ENCODE measurements at places on chromosomes 12 and 14. TPM values are rescaled to one million over a fixed set of nuclear protein-coding genes. Genes with fewer than 3 reads are reported as not detected.

FGF6 gene
- not detected for total RNA-seq

C12orf43 gene
- 20.6 TPM for total RNA-seq

CHMP4A gene
- 50.4 TPM for total RNA-seq

WNT1 gene
- total RNA-seq: not detected

LAG3 gene
- 0.08 TPM for total RNA-seq

BLOC1S1 gene
- 88.8 TPM for total RNA-seq

AMDHD1 gene
- total RNA-seq: 0.39 TPM

TPH2 gene
- not detected for total RNA-seq

KCNA5 gene
- not detected for total RNA-seq

LYZ gene
- total RNA-seq: not detected

CCDC88C gene
- 0.86 TPM for total RNA-seq

Measured in hair follicular keratinocyte (primary cell).